ENCODE measurements at places on chromosomes 4 and X. TPM values are rescaled to one million over a fixed set of nuclear protein-coding genes. Genes with fewer than 3 reads are reported as not detected.

DNA sequence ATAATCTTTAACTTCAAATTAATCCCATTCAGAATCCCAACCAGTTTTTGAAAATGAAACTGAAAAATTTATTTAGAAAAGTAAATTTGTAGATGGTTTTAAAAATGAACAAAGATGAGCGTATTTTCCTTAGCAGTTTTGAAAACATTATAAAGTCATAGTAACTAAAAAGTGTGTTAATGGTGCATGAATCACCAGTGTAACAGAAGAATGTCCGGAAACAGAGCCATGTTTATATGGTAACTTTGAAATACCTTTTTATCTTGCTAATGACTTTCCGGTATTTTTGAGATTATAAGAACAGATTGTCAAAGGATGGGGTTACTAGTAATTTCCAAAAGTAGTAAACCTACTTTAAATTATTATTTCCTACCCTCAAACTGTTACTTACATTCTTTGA is 145.9 kb downstream of the IRS4 start:
- no peak for DNase-seq

DNA sequence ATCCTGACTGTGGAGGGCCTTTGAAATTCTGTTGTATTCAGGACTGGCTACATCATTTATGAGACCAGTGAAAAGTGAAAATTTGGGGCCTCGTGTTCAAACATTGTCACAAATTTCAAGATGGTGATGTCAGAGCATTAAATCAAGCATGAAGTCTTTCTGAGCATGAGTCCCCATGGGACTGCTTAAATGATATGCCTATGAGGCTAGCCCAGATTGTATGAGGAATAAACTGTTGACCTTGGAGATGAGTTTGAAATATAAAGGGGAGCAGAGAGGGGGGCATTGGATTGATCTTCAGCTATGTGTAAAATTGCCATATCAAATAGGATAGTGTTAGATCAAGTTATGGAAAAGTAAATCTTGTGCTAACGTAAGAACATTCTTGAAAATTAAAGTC is 230.0 kb downstream of the SPANXN3 start:
- no peak for DNase-seq

LARP7 gene
- 46.4 TPM for total RNA-seq

CLOCK gene
- total RNA-seq = 36.6 TPM

IL15 gene
- 4.7 TPM for total RNA-seq

FATE1 gene
- total RNA-seq = 0.48 TPM

AMOT gene
- total RNA-seq = 12.8 TPM
